Left ventricle myocardium superior (tissue), 1 donor: ENCODE measurements at places on chromosomes 3 and 15. TPM values are rescaled to one million over a fixed set of nuclear protein-coding genes. Genes with fewer than 3 reads are reported as not detected.

DNA sequence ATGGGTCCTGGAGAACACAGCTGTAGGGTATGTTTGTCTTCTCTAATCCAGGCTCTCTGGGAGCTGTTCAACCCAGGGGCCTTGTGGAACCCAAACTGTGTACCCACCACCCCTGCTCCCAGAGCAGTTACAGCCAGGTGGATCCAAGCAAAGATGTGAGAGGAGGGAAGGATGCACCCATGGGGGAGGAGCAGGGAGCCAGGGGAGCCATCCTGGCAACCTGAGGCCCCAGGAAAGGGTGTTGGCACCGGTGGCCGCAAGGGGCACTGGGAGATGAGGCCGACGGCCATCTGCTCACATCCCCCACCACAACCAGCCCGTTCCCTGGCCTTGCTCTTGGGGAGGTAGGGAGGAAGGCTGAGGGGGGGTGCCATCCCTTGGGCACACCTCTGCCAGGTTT, 43.2 kb downstream of the CMTM6 start:
- DNase-seq, result no peak

DNA sequence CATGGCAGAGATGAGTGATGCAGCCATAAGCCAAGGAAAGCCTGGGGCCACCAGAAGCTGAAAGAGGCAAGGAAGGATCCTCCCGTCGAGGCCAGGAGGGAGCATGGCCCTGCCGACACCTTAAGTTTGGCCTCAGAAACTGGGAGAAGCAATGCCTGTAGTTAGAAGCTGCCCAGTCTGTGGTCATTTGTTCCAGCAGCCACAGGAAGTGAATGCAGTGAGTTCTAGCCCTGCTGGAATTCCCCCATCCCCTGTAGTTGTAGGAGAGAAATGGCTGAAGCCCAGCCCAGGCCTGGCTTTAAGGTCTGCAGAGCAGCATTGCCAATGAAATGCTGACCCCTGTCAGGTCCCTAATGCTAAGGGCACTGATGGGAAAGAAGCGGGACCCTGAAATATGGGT, 12.2 kb upstream of the CHSY1 start:
- no peak for DNase-seq

DNA sequence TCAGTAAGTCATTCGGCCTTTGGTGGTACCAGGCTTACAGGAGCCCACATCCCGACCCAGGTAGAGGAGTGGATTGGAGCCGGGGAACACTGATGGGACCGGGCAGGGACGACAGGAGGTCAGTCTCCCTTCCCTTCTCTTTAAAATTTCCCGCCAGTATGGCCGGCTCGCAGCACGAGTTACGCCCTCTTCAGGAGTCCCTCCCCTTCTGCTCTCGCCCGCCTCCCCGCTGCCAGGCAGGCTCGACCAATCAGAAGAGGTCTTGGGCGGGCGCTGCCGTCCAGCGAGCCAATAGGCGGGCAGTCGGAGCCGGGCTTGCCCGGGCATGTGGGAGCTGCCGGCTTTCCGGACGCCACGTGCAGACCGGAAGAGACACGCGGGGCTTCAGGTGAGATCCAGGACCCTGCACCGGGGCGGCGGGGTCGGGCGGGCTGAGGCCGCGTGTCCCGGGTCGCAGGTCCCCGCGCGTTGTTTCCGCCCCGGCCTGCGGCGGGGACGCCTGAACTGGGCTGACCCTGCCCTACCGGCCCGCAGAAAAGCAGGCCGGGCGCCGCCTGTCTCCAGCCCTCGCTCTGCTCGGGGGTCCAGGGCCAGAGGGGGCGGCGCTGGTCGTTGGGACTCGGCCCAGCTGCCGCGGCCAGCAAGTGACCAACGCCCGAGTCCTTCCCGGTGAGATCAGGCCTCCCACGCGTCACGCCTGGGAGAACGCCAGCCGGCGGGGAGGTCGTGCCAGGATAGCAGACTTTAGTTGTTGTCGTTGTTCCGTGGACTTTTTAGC, at the start of gene AEN:
Gene AEN (plus strand): TSS at position 346 of the 778 bp plus-strand sequence. CDS start 4,870 bp downstream, outside the sequence.
- DNase-seq, result peak; percentile 96

- peak; percentile 46 for DNase-seq
Measured at GRCh38 chr3:172332256-172333041, 115.8 kb downstream of the GHSR start.

- DNase-seq, result peak; percentile 47
Measured at GRCh38 chr15:38414357-38414756, 39.6 kb upstream of the FAM98B start.

GRCh38 chr3:107630779-107631178, 108.0 kb downstream of the BBX start:
- DNase-seq, result no peak

GRCh38 chr15:81485806-81486205, 111.8 kb upstream of the TMC3 start:
- DNase-seq, result no peak

- DNase-seq, result no peak
Measured at GRCh38 chr3:123818921-123819429, 65.2 kb downstream of the MYLK start.

DNA sequence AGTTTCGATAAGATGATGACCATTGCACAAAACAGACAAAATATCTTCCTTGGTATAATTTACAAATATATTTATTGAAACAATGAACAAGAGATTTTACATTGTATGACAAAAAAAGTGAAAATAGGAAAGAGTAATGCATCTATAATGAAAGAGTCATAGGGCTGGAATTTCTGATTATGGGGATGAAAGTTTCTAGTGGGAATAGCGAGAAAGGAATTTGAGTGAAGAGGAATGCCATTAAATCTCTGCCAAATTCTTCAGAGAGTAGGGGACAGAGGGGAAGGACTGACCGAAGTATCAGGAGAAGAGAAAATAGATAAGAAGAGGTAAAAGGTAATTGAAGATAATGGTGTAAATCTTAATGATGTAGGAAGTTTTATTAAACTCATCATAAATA, 125.4 kb downstream of the VGLL3 start:
- DNase-seq, result no peak

GRCh38 chr3:161083131-161083530, 22.0 kb downstream of the B3GALNT1 start:
- no peak for DNase-seq

GRCh38 chr3:71859123-71859519, 74.2 kb upstream of the PROK2 start:
- no peak for DNase-seq

- DNase-seq, result no peak
Measured at GRCh38 chr3:88149101-88149508, 654 bp upstream of the C3orf38 start.

GRCh38 chr15:75693501-75694240, 19.0 kb downstream of the CSPG4 start:
- no peak for DNase-seq

DNA sequence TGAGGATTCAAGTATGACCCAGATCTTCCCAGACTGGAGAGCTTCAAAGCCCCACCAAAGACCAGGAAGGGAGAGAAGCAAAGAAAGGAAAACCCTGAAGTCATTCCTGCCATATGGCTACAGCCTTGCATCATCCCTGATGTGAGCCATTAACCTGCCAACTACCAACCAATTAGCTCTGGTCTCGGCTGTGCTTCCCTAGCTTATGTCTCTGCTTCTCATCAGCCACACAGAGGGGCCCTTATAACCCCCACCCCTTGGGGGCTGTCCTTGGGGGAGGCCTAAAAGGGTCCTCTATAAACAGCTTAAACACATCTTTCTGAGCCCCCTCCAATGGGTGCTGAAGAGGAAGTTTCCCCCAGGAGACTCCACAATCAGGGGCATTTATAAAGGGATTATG, 52.8 kb downstream of the NOX5 start:
- no peak for DNase-seq

GRCh38 chr15:36603987-36604386, 24.6 kb downstream of the CDIN1 start:
- no peak for DNase-seq

DNA sequence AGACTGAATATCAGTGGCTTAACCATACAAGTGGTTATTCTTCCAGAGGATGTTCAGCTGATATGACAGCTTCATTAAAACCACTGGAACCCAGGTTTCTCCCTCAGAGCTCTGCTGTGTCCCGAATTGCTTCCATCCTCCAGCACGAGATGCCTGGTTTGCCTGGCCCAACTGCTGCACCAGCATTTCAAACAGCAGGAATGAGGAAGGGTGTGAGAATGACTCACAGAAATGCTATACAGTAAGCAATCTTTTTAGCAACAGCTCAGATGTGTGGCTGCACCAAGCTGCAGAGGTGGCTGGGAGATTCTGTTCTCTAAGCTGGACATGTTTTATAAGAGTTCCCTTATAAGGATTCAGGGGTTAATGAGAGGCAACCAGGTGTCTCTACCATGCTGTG, 271.0 kb downstream of the GABRG3 start:
- no peak for DNase-seq

TM4SF18 gene
- 11.6 TPM for total RNA-seq

ZNF502 gene
- 3.6 TPM for total RNA-seq

LINS1 gene
- 7.7 TPM for total RNA-seq

CCRL2 gene
- total RNA-seq, result 1.4 TPM
